Thoracic aorta (tissue), 2 donors: ENCODE measurements at places on chromosomes 13 and 19. TPM values are rescaled to one million over a fixed set of nuclear protein-coding genes. Genes with fewer than 3 reads are reported as not detected.

DNA sequence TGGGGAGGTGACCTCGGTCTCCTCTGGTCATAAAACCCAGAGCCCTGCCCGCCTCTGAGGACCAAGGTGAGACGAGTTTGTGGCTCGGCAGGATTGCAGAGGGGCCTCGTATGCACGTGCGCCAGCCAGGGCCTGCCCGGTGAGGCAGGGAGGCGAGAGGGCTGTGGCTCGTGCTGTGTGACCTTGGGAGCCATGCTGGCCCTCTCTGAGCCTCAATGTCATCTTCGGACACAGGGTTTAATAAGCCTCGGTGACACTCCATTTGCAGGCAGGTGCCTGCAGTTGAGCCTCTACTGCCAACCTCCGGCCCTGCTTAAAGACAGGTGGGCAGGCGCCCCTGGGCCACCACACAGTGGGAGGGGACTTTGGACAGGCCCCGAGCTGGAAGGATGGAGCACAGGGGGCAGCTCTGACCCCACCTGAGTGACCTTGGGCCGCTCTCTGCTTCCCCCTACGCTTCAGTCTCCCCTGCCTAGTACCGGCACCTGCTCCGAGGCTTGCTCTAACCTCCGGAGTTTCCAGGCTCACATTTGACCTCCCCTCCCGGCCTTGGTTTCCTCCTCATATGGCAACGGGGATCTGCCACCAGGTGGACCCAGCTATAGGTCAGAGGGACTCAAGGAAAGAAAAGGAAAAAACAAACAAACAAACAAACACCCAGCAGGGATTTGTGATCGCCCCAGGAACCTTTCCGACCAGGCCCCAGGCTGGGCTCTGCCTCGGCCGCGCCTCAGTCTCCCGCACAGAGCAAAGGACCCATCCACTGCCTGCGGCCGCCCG, 3.1 kb downstream of the ZBTB7A start:
- peak overlapping the region; percentile 99 for H3K4me3 ChIP-seq
- peak overlapping the region; percentile 94 for H3K27ac ChIP-seq
- H3K36me3 ChIP-seq = no peaks in the 10 kb centered on the region
- peaks cover 61% of the 10 kb centered on the region for H3K4me1 ChIP-seq

DNA sequence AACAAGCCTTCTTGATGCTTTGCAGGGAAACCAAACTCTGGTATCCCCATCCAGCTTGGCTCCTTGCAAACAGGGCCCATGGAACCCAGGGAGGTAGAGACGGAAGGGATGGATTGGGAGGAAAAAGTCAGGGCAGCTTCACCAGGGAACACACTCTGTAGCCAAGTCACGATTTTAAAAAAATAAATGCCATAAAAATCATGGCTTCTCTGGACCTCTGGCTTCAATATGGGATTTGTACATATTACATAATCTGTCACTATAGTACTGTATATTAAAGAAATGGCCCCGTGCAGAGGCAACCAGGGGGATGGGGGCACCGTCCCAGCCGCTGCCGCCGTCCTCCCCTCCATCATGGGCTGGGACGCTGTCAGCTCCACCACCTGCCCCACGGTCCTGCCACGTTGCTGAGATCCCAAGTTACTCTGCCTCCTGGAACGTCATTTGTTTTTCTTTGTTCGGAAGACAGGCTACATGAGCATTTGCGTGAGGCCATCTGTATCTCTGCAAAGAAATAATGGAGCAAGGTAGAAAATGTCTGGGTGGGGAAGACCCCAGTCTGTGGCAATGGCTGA, 313.3 kb downstream of the ZNF536 start:
- H3K4me3 ChIP-seq = no peak overlapping the region
- H3K4me1 ChIP-seq = no peaks in the 10 kb centered on the region
- DNase-seq = no peak
- H3K27me3 ChIP-seq = no peaks in the 10 kb centered on the region

- H3K36me3 ChIP-seq = no peaks in the 10 kb centered on the region
- H3K27me3 ChIP-seq = no peaks in the 10 kb centered on the region
- H3K4me1 ChIP-seq = no peaks in the 10 kb centered on the region
- H3K4me3 ChIP-seq = no peak overlapping the region
Observed at GRCh38 chr13:77836423-77836822, 82.2 kb downstream of the EDNRB start.

DNA sequence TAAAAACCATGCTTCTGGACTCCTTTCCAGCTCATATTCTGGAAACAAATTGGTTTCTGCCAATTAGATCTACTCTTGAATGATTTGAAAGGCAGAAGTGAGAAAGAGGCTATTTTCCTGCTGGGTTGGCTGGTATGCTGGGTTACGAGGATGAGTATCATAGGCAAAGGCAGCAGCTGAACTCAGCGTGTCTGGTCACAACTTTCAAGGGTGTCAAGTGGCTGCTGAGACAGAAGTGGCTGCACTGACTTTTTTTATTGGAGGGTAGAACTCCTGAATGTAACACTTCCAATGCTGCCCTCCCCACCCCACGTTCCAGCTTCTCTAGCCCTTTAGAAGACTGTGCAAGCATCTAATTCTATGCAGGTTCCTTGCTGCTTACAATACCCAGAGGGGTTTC, 8.3 kb upstream of the DZIP1 start:
- no peaks in the 10 kb centered on the region for H3K4me1 ChIP-seq
- H3K27me3 ChIP-seq = no peaks in the 10 kb centered on the region
- no peak overlapping the region for H3K4me3 ChIP-seq
- no peak for DNase-seq
- no peaks in the 10 kb centered on the region for H3K36me3 ChIP-seq

DNA sequence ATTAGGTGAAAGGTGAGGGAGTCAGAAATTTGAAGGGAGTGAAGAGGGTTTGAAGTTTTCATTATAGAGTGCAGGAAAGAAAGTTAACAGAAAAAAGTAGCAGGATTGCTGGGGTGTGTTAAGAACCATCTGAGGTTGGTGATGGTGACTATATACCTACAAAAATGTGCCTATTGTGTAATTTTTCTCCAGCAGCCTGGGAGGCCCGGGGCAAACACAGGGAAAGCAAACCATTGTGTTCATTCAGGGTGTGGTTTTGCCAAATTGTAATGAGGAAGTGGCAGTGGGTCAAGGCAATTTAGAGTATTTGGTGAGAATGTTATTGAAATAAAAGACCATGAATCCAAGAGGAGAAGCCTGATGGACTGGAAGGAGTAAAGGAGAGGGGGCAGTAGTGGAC, 8.2 kb upstream of the SUCLA2 start:
- no peaks in the 10 kb centered on the region for H3K27me3 ChIP-seq
- no peak overlapping the region for H3K27ac ChIP-seq
- no peaks in the 10 kb centered on the region for H3K36me3 ChIP-seq
- no peak overlapping the region for H3K4me3 ChIP-seq

GRCh38 chr13:79654520-79654919, 173.6 kb downstream of the NDFIP2 start:
- no peak overlapping the region for H3K27ac ChIP-seq
- H3K4me3 ChIP-seq = no peak overlapping the region
- H3K4me1 ChIP-seq = no peaks in the 10 kb centered on the region
- DNase-seq = no peak
- H3K36me3 ChIP-seq = no peaks in the 10 kb centered on the region

GRCh38 chr13:51130348-51130747, 19.3 kb upstream of the C13orf42 start:
- H3K27ac ChIP-seq = no peak overlapping the region
- DNase-seq = no peak
- H3K27me3 ChIP-seq = no peaks in the 10 kb centered on the region
- H3K4me1 ChIP-seq = no peaks in the 10 kb centered on the region

DNA sequence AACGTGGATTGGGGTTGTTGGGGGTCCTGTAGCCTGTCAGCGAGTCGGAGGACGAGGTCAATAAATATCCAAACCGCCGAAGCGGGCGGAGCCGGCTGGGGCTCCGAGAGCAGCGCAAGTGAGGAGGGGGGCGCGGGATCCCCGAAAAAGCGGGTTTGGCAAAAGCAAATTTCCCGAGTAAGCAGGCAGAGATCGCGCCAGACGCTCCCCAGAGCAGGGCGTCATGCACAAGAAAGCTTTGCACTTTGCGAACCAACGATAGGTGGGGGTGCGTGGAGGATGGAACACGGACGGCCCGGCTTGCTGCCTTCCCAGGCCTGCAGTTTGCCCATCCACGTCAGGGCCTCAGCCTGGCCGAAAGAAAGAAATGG, 754 bp upstream of the SIX5 start:
- H3K27me3 ChIP-seq = no peaks in the 10 kb centered on the region
- H3K4me3 ChIP-seq = peak overlapping the region; percentile 98
- DNase-seq = no peak
- peak overlapping the region; percentile 83 for H3K27ac ChIP-seq

DNA sequence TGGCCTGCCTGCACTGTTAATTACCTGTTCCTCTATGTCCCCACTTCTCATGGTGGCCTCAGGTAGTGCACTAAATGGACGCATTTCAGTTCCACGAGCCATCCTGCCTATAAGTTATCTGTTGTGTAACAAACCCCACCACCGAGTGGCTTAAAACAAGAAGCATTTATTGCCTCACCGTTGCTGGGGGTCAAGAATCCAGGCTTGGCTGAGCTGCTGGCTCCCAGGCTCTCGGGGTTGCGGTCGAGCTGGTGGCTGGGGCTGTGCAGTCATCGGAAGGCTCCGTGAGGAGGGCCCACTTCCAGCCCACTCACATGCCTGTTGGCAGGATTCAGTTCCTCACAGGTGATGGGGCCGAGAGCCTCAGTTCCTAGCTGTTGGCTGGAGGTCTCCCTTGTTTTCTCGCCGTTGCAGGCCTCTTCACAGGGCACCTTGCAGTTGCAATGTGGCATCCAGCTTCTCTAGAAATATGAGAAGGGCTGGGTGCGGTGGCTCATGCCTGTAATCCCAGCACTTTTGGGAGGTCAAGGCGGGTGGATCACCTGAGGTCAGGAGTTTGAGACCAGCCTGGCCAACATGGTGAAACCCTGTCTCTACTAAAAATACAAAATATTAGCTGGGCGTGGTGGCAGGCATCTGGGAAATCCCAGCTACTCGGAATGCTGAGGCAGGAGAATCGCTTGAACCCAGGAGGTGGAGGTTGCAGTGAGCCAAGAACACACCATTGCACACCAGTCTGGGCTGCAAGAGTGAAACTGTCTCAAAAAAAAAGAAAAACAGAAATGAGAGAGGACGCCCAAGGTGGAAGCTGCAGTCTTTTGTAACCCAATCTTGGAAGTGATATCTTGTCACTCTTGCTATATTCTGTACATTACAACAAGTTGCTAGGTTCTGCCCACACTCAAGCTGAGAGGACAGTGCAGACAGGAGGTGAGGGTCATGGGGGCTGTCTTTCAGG, 6.5 kb upstream of the PTOV1 start:
- H3K36me3 ChIP-seq = no peaks in the 10 kb centered on the region
- H3K27me3 ChIP-seq = no peaks in the 10 kb centered on the region
- no peak for DNase-seq
- H3K4me3 ChIP-seq = no peak overlapping the region
- H3K4me1 ChIP-seq = no peaks in the 10 kb centered on the region

DNA sequence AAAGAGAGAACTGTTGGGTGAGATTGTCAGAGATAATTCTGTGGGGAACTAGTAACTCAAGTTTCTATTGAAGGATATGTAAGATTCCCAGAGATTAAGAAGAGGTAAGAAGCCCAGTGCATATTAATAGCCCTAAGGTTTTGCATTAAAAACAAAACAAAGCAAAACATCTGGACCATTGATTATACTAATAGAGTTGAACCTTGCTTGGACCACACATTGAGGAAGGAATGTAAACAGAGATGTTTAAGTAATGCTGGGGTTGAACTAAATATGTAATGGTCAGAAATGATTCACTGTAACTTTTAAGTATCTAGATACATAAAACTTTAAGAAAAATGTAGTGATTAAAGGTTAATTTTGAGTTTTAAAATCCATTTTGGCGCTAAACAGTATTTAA, 1770.0 kb downstream of the PCDH9 start:
- no peaks in the 10 kb centered on the region for H3K36me3 ChIP-seq
- DNase-seq = no peak
- no peaks in the 10 kb centered on the region for H3K27me3 ChIP-seq

The CD209 gene
- total RNA-seq = 14.2 TPM

The SCAMP4 gene
- 73.7 TPM for total RNA-seq

The FAM124A gene
- total RNA-seq = 13.7 TPM

The CNN2 gene
- 96.9 TPM for total RNA-seq

The SRRM5 gene
- 0.56 TPM for total RNA-seq

The C13orf42 gene
- not detected for total RNA-seq
